Testis (tissue), 5 donors: ENCODE measurements at places on chromosomes 11 and 22. TPM values are rescaled to one million over a fixed set of nuclear protein-coding genes. Genes with fewer than 3 reads are reported as not detected.

DNA sequence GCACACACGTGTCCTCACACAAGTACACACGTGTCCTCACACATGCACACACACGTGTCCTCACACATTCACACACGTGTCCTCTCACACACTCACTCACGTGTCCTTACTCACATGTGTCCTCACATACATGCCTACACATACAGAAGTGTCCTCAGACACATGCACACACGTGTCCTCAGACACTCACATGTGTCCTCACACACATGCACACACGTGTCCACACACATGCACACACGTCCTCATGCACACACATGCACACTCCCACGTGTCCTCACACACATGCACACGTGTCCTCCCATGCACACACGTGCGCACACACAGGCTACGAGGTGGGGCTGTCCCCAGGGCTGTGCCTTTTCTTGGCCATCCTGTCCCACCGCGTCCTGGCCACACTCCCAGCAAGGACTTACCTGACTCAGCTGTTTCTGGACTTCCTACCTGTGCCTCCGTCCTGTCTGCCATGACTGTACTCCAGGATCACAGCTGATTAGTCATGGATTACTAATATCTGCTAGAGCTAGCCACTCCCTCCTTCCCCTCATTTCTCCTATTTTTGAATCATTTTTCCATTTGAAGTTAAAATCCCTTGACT is 990.2 kb downstream of the BRD1 start:
- no peak for DNase-seq

Gene OR52H1
- total RNA-seq, result 1.4 TPM

DNA sequence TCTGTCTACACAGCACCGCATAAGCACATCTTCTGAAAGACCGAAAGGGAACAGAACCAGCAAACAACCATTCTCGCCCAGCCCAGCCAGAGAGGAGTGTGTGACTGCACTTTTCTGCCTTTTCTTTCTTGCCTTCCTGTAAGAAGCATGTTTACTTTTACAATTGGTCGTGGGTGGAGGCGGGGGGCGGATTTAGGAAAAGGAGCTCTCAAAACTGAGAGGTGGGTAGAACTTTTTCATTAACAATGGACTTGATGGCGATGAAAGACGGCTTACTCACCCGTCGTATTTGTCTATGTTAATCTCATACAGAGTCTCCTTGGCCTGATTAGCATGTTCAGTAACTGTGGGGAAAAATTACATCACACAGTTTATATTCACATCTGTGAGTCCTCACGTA is 27.2 kb downstream of the CERK start:
- no peak for DNase-seq

GRCh38 chr11:59028105-59028504 is 58.0 kb upstream of the GLYATL1B start:
- no peak for DNase-seq

DNA sequence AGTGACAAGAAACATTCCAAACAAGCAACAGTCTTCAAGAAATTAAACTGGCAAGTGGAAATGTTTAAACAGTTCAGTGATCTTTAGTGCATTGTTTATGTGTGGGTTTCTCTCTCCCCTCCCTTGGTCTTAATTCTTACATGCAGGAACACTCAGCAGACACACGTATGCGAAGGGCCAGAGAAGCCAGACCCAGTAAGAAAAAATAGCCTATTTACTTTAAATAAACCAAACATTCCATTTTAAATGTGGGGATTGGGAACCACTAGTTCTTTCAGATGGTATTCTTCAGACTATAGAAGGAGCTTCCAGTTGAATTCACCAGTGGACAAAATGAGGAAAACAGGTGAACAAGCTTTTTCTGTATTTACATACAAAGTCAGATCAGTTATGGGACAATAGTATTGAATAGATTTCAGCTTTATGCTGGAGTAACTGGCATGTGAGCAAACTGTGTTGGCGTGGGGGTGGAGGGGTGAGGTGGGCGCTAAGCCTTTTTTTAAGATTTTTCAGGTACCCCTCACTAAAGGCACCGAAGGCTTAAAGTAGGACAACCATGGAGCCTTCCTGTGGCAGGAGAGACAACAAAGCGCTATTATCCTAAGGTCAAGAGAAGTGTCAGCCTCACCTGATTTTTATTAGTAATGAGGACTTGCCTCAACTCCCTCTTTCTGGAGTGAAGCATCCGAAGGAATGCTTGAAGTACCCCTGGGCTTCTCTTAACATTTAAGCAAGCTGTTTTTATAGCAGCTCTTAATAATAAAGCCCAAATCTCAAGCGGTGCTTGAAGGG is 6.0 kb downstream of the MALAT1 start:
- DNase-seq, result no peak

Gene HIC2
- 24.0 TPM for total RNA-seq

GRCh38 chr22:44759430-44760310 is 7.3 kb downstream of the ARHGAP8 start:
- no peak for DNase-seq

Gene GCAT
- total RNA-seq, result 36.7 TPM

Gene JRKL
- total RNA-seq, result 9.1 TPM

GRCh38 chr22:17422736-17423343 is 53.6 kb downstream of the CECR2 start:
- no peak for DNase-seq

DNA sequence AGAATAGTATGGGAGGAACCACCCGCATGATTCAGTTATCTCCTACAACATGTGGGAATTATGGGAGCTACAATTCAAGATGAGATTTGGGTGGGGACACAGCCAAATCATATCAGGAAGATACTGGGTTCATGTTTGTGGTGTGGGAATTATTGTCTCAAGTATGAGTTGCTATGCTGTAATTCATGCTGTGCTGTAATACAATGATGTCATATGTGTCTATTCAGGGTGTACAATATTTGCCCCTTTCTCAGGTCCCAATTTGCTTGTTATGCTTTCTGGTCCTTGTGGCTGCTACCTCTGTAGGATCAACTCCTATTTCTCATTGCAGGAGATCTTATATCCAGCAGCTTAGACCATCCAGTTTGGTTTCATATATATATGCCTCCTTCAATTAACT is 52.2 kb upstream of the ARHGAP20 start:
- DNase-seq, result no peak

- no peak for DNase-seq
These were observed 345.0 kb downstream of the CADM1 start for GRCh38 chr11:115159207-115159606.
